KG1 (cell line): ENCODE measurements at places on chromosomes 3 and 15.

DNA sequence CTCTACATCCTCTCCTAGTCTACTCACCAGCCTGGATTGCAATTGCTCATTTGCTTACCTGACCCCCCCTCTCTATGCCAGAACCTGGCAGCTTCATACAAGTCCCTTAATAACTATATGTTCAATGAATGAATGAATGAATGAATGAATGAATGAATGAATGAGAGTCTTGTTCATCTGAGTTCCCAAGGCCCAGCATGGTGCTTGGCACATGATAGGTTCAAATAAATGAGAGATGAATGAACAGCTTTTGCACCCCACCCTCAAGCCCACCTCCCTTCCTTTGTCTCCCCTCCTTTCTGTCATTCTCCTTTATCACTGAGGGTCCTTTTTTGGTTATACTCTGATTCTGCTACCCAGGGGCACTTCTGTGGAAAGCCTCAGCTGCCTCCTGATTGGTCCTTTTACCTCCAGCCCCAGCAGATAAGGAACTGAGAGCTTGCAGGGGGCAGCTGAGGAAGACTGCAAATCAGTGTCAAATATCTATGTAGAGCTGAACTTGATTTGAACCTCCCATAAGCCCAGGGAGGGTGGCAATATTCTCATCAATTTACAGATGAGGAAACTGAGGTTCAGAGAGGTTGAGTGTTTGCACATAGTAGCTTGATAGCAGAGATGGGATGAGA, 54.1 kb upstream of the CHRNB4 start:
- DNase-seq = no peak

DNA sequence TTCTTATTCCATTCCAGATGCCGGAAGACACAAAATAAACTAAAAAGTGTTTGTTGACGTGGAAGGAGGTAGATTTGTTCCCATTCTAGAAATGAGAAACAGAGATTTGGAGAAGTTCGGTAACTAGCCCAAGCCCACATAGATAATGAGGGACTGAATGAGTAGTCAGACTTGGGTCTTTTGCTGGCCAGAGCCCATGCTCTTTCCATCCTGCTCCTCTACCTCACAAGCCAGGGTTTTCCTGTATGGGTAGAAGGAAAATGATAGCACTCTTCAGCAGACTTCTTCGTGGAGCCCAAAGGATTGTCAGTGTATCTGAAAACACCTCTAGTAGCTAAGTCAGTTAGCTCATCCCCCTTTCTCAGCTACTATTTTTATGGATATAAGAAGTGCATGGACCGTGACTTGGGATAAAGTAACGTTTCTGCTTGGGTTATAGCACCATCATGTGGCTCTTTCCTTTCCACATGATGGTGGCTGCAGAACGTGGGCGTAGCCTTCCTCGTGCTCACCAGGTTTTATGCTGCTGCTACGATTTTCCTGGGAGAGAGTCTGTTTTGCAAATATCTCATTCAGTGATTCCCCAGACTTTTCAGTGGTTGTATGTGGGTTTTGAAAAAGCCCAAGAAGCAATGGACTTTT, 84.6 kb downstream of the DGKG start:
- DNase-seq = no peak

DNA sequence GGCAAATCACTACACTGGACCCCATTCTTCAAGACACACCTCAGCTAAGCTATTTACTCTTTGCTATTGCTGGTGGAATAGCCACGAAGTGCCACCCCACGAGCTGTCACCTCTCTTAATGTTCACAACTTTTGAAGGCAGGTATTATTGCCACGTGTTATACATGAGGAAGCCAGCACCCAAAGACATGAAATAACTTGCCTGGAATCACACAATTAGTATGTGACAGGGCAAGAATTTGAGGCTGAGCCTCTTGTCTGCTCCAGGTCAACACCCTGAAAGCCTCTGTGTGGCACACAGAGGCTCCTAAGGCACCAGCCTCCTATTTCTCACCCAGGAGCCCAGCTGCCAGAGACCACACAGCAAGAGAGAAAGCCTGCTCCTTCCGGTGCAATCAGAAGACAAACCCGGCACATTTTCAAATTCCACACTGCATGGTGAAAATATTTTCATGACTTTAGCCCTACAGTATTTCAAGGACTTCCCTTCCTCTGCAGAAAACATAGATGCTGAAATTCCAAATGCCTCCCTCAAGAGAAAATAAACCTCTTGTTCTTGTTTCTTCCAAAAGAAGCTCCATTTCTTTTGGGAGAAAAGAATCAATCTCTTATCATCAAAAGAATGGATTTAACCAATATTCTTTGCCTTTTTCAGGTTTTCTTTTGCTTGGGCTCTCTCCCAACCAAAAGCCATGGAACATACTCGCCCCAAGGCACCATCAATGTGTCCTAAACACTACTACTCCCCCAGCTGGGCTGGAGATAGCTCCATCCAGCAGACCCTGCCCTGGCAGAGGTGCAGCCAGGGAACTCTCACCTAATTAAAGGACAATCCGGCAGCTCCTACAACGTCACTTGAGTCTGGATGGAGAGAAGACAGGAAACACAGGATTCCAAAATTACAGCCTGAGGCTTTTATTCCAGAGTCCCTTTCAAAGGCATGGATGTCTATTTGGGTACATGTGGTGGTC, 84.7 kb upstream of the THBS1 start:
- DNase-seq = no peak

DNA sequence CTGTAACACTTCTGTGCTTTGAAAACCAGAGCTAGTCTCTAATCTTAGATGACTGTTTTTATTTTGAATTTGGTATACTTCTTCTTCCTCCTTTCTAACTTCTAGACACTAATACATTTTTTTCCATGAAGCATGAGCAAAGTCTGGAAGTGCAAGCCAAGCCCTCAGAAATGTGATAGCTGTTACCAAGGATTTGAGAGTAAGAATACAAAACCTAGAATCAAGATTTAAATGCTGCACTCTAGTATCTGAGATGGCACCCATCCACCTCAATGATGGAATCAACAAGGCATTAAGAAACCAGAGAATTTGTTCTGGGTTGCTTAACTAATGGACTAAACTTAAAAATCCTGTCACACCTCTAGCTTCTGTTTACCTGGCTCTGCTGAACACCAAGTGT, 9.2 kb downstream of the FEZF2 start:
- no peak for DNase-seq

- DNase-seq = no peak
These were observed 536.7 kb downstream of the FOXP1 start for GRCh38 chr3:71046791-71047190.

- no peak for DNase-seq
These were observed 9.4 kb downstream of the CEMIP start for GRCh38 chr15:80788536-80788935.

DNA sequence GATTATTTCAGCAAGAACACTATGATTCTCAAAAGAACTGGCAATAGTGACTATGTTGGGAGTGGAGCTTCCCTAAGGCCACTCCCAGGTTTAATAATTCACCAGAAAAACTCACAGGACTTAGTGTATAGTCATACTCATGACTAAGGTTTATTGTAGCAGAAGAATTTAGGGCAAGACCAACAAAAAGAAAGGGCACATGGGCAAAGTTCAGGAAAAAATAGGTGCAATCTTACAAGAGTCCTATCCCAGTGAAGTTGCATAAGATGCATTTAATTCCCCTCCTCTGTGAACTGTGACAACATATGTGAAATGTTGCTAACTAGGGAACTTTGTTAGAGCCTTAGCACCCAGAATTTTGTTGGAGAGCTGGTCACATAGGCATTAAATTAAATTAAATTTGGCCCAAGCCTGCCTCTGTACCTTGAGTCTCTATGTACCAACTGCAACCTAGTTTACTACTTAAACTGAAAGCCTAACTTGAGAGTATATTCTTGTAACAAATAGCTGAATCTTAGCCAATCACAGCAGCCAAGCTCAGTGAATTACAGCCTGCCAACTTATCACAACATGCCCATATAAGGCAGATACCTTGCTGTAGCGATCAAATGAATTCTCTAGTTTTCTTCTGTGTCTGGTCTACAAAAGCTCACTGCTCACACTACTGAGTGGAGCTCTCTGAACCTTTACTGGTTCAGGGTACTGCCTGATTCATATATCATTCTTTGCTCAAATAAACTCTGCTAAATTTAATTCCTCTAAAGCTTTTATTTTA, 386.2 kb upstream of the ARHGEF26 start:
- no peak for DNase-seq

GRCh38 chr3:126551839-126552687, 6.7 kb downstream of the C3orf22 start:
- DNase-seq = no peak

DNA sequence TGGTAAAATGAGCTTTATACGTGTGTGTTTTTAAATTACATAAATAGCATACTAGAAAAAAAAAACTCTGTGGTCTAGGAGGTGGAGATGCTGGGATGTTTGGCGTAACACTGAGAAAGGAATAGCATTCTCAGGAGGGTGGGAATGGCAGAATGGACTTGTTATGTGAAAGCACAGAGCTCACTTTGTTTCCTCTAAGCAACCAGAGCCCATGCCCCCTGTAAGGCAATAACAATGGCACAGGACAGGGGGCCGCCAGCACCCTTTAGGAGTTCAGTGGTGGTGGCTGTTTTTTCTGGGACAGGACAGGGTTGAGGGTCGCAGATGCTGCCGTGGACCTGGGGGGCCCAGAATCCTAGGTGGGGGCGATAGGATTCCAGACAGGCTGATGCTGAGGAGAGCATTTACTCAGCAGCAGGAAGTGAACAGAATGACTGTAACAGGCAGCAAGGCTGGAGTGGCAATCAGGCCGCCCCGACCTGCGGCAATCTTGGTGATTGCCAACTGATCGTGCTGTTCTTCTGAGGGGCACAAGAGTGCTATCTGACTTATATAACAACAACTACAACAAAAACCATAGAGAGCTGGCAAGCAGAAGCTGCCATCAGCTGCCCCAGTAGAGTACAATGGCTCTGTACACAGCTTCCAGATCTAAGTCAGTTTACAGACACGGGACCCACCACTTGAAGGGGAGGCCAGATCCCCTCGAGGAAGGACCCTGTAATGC, 160.4 kb downstream of the UACA start:
- DNase-seq = no peak

DNA sequence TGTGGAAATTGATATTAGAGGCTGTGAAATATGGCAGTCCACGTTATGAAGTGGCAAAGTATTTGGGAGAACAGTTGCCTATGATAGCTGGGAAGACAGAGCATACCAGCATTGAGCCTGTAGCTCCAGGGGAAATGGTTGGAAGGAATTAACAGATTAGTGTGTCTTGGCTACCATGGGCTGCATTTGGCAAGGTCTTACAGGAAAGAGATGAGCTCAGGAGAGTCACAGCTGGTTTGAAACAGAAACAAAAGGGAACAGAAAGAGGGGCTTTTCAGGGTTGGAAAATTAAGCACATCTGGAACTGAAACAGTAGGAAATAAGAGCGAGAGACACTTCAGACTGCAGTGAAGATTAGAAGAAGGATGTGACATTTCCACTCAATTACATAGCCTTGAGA, 141.7 kb downstream of the FBLN2 start:
- no peak for DNase-seq

DNA sequence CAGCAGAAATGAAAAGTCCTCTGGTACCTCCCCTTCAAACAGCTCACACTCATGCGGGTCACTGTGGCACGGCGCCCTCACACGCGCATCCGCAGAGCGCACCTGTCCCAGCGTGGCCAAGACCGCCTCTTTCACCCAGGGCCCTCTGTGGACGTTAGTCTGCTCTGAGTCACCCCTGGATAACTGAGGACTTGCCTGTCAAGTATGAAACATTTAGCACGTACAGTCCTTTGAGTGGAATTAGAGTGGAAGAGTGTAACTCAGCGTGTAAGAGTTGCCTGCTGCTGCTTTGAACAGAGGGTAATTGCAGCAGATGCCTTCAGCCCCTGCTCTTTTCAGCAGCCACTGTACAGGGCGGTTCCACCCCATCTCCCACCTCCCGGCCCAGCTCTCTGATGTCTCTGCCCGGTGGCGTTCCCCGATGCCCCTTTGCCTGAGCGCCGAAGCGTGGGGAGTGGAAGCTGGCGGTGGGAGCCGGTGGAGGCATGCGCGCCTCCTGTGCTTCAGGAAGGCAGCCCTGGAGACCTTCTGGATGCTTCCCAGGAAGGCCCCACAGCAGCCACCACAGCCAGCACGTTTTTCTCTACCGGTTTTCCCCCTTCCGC, 23.0 kb downstream of the CPN2 start:
- no peak for DNase-seq

- DNase-seq = no peak
These were observed 134.7 kb downstream of the P3H2 start for GRCh38 chr3:189985948-189986347.

DNA sequence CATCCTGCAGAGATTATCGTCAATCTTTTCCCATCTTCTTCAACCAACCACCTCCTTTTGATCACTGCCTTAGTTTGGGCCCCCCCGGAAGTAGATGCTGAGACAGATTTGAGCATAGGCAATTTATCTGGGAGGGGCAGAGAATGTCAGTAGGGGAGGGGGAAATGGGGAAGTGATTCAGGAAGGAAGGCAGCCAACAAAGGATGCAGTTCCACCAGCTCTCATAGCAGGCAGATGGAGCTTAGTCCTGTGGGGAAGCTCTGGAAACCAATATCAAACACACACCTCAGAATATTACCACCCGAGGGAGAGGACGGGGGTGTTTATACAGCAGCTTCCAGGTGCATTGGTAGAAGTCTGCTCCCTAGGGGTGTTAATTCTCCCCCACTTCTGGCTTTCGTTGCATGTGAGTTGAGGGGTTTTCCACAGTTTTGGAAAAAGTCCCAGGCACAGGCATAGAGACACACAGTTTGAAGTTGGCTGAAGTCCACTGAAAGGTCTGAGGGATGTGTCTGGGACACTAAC, 91.5 kb upstream of the TNFAIP8L3 start:
- DNase-seq = no peak
